ENCODE measurements at places on chromosomes 13 and 19.
A peak's percentile ranks its signal among the peaks of the same experiment; 100 is the strongest.

GRCh38 chr19:39297931-39298634 lies 1.9 kb downstream of the IFNL1 start:
- DNase-seq = no peak

DNA sequence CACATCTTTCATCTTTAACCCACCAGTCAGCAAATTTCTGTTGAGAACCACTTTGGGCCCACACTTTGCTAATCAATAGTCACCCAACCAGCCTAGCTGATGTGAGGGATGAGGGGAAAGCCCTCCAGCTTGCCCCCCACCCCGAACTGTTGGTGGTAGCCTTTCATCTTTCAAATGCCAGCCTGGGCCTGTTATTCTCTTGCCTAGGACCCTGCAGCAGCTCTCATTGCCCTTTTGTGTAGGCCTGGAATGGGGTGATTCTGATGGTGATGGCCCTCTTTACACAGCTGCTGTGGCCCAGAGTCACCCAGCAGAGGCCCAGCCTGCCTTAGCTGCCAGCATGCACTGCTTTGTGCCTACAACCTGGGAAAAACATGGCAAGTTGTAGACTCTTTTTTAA lies 294.5 kb downstream of the SLC7A1 start:
- no peak for DNase-seq

DNA sequence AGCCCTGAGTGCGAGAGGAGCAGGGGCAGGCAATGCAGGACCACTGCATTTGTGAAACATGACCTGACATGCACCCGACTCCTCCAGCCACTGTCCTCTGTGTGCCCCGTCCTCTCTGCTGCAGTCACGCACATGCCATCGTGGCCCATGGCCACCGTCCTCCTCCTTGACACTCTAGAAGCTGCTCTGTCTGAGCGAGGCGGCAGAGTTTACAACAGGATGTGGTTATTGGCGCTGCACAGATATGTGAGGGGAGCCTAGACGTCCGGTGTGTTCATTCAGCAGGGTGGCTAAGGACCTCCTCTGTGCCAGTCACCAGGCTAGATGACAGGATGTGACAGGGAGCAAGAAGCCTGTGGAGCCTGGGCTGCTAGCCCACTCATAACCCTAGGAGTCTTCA lies 277.8 kb downstream of the FOXO1 start:
- DNase-seq = no peak

- no peak for DNase-seq
These were observed 1.5 kb downstream of the ZNF296 start for GRCh38 chr19:45074744-45075300.

DNA sequence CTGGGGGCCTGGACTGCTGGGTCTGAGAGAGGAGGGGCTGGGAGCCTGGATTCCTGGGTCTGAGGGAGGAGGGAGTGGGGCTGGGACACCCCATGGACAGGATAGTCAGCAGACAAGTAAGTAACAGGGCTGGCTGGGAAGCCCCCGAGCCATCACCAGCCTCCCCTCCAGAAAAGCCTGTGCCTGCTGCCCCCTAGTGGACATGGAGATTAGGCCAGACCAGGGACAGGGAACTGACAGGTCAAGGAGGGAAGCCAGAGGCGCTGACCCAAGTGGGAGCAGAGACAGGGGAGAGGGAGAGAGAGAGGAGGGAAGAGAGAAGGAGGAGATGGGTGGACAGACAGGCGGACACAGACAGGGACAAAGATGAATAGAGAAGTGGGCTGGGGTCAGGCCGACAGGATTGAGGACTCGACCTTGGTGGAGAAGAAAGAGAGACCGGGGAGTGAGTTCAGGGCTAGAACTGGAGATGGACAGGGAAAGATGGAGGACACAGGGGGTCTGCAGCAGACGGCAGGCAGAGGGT lies 6.7 kb upstream of the ERFL start:
- no peak for DNase-seq

GRCh38 chr13:45120967-45121831 lies 889 bp downstream of the GTF2F2 start:
- DNase-seq = no peak

DNA sequence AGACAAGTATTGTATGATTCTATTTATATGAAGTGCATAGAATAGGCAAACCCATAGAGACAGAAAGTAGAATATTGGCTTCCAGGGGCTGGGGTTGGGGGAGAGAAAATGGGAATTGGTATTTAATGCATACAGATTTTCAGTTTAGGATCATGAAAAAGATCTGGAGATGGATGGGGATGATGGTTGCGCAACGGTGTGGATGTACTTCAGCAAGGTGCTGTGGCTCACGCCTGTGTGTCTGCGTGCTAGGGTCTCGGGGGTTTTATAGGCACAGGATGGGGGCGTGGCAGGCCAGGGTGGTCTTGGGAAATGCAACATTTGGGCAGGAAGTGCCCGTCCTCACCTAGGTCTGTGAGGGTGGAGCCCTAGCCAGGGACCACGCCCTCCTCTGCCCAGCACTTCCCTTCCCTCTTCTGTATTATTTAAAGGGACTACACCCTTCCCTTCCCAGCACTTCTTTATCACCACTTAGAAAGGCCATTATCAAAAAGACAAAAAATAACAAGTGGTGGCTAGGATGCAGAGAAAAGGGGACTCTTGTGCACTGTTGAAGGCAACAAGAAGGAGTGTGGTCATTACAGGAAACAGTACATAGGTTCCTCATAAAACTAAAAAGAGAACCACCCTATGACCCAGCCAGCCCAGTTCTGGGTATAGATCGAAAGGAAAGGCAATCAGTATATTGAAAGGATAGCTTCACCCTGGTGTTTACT lies 29.0 kb downstream of the LILRB4 start:
- no peak for DNase-seq

DNA sequence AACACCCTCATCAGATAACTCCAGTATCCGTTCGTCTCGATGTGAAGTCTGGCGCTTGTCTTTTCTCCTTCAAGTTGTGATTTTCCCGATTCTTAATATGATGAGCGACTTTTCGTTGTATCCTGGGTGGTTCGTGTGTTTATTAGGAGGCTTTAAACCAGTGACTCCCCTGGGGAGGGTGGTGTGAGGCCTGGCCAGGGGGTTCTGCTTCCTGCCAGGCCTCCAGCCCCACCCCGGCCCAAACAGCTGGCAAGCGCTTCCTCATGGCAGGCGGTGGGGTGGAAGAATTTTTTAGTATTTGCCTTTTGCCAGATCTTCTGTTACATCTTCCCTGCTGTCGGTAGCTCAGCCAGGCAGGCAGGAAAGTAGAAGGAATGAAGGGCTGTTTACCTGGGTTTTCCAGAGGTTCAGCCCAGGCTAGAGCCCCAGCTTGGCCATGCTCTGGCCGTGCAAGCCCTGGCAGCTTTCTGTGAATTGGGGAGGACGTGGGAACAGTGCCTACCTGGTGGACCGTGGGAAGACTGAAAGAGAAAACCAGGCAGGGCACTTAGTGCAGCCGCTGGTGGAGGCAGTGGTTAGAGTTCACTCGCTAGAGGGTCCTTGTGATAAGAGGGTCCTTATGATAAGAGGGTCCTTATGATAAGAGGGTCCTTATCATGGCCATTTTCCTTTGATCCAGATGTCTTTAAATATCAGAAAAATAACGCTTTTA lies 37.7 kb upstream of the DCUN1D2 start:
- DNase-seq = peak; percentile 55

- no peak for DNase-seq
These were observed 5.2 kb upstream of the BCAT2 start for GRCh38 chr19:48815870-48816501.

GRCh38 chr19:19636573-19637185 lies 6.8 kb downstream of the GMIP start:
- no peak for DNase-seq

DNA sequence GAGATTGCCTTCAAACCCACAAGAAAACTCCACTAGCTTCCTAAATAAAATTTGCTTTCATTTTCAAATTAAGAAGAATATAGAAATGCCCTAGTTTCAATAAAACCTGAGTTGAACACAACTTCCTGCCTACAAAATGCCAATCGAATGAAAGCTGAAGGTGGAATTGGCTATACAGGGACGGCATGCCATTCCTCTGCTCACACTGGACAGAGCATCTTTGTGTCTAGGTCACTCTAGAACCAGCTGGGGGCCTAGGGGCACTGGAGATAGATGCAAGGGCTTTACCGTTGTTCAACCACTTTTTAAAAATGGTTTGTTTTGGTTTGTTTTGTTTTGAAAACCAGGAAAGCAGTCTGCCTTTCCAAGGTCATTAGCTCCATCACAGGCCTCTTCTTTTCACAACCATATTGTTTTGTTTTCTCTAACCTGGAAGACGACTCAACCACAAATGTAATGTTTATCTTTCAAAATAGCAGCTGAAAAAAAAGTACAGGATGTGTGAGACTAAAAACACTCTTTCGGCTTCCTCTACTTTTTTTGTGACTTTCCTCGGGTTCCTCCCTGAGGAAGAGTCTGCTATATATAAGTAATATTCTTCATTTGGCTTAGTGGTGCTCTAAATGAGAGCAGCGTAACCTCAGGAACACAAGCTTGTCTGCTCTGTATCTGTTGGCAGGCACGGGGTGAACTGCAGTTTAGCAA lies 11.9 kb upstream of the ITM2B start:
- no peak for DNase-seq

- no peak for DNase-seq
These were observed 113.7 kb downstream of the VWA8 start for GRCh38 chr13:41847216-41847615.

- no peak for DNase-seq
These were observed 94.1 kb downstream of the RNASEH2B start for GRCh38 chr13:51003642-51004041.

GRCh38 chr13:101417043-101417406 lies 717 bp upstream of the NALCN start:
- DNase-seq = no peak

- no peak for DNase-seq
These were observed 16.4 kb upstream of the EMP3 start for GRCh38 chr19:48308631-48309586.

- no peak for DNase-seq
These were observed 115.5 kb downstream of the GGACT start for GRCh38 chr13:100473087-100473486.

DNA sequence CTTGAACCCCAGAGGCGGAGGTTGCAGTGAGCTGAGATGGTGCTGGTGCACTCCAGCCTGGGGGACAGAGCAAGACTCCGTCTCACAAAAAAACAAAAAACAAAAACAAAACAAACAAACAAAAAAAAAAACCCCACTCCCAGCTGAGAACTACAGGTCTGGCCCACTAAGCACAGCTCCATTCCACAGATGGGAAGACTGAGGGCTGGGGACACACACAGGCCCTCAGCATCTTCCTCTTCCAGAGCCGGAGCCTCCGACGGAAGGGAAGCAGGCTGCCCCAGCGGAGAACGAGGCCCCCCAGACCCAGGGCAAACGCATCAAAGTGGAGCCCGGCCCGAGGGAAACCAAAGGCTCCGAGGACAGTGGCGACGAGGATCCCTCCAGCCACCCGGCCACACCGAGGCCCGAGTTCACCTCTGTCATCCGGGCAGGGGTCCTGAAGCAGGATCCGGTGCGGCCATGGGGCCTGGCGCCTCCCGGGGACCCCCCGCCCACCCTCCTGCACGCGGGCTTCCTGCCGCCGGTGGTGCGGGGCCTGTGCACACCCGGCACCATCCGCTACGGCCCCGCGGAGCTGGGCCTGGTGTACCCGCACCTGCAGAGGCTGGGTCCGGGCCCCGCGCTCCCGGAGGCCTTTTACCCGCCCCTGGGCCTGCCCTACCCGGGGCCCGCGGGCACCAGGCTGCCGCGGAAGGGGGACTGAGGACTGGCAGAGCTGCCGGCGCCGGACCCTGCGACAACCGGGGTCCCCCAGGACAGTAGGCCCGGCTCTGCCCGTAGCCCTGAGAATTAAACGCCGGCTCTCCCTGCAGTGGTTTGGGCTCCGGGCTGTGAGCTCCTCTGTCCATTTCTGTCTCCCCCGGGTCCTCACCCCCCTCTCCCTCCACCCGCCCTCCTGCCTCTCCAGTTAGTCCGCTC lies 3.2 kb downstream of the TMEM160 start:
- no peak for DNase-seq

DNA sequence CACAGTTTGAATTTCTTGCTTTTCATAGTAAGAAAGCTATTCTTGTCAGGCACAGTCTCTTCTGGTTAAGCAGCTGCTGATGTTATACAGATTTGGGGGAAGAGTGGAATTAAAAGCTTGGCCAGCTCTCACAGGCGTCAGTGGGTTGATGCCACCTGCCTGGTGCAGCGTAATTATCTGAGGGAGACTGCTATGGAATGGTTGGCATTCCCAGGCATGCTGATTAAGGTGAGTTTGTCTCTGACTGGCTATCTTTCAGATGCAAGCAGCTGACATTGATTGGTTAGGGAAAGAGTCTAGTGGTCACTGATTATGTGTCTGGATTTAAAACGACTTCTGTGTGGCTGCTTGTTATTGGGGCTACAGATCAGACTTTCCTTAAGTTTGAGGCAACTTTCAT lies 948.4 kb downstream of the UQCRFS1 start:
- DNase-seq = no peak

DNA sequence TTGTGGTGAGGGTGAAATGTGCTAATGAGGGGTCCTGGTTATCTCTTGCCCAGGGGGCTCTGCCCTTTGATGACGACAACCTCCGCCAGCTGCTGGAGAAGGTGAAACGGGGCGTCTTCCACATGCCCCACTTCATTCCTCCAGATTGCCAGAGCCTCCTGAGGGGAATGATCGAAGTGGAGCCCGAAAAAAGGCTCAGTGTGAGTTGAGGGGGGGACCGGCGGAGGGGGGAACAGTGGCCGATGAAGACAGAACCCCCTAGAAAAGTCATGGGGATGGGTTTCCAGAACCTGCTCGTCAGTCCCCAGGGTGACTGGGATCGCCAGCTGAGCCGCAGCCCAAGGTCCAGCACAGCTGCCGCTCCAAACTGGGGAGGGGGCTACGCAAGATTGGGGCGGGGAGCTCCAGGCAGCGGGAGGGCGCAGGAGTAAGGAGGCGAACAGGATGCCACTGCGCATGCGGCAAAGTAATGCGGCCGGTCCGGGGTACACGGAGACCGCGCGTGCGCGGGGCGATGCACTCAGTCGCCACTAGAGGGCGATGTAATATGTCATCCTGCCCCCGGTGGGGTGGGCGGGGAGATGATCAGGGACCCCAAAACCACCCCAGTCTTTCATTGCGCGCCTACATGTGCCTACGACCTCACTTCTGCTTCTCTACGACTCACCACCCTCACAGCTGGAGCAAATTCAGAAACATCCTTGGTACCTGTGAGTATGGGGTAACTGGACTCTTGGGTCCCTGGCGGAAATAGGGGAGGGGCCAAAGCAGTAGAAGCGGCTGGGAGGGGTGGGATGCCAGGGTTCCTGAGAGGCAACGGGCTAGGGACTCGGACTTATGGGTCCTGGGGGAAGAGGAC lies 17.9 kb downstream of the BRSK1 start:
- no peak for DNase-seq

- no peak for DNase-seq
These were observed 1.1 kb upstream of the NFIC start for GRCh38 chr19:3365093-3365835.

- DNase-seq = no peak
These were observed 37.5 kb upstream of the PNMA8B start for GRCh38 chr19:46533078-46533620.

DNA sequence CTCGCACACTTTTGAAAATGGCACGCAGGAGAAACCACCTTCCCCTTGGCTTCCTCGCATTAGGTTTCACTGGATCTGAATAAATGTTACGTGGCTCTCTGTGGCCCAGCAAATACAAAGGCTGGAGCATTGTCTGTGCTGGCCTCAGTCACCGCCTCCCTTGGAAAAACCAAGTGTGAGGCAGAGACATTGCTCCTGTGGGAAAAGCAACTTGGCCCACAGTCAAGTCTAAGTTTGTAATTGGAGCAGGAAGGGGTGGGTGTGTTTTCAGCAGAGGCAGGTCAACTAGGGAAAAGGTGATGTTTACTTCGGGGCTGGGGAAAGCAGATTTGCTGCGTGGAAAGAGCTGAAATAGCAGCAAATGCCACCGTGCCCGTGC lies 101.6 kb downstream of the IRS2 start:
- DNase-seq = no peak

- DNase-seq = no peak
These were observed 1.3 kb downstream of the CLDN10 start for GRCh38 chr13:95553581-95554385.
